ENCODE measurements at places on chromosomes 5 and 9.

DNA sequence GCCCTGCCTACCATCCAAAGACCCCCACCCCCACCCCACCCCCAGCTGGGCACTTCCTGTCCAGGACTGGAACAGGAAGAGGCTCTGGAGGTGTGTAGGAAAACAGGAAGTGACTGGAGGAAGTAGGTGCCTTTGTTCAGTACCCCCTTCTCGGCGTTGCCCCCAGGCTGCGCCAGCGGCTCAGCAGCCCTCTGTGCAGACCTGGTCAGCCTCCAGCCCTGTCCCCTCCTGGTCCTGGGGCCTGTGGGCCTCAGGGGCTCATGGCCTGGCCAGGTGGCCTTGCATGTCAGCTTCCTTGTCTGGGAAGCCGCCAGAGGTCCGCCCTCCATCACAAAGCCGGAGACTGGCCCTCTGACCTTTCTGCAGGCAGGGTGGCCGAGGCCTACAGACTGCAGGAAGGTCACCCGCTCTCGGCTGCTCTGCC lies 26.0 kb downstream of the FLT4 start:
- no peak for DNase-seq

DNA sequence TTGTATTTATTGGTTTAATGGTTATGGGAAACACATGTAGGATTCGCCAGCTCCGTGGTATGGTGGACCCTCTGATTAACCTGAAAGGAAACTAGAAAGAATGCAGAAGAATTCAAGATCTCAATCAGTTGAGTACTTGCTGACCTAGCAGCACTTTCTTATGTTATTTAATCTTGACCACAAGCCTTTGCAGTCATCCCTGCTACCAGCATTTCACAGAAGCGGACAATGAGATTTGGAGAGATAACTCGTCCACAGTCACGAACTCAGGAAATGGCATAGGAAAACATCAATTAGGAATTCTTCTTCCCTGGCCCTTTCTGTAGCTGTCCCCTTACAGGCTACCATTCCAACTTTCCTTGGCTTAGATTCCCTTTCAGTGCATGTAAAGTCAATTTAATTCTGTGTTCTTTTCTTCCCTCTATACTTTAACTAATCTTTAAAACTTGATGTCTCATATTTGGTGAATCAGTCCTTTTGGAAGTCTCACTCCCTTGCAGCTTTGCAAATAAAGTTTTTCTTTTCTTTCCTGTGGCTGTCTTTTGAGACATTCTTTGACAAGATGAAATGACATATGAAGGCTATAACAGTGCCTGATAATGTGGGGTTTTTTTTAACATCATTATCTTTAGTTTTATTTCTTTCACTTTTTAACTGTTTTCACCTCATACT lies 1.3 kb upstream of the SLC44A1 start:
- DNase-seq = no peak

GRCh38 chr5:160280384-160281095 lies 31.8 kb downstream of the CCNJL start:
- no peak for DNase-seq

- DNase-seq = no peak
Observed at GRCh38 chr5:125926172-125926571, 497.0 kb upstream of the GRAMD2B start.

GRCh38 chr5:178496214-178496613 lies 94.0 kb downstream of the COL23A1 start:
- DNase-seq = no peak

DNA sequence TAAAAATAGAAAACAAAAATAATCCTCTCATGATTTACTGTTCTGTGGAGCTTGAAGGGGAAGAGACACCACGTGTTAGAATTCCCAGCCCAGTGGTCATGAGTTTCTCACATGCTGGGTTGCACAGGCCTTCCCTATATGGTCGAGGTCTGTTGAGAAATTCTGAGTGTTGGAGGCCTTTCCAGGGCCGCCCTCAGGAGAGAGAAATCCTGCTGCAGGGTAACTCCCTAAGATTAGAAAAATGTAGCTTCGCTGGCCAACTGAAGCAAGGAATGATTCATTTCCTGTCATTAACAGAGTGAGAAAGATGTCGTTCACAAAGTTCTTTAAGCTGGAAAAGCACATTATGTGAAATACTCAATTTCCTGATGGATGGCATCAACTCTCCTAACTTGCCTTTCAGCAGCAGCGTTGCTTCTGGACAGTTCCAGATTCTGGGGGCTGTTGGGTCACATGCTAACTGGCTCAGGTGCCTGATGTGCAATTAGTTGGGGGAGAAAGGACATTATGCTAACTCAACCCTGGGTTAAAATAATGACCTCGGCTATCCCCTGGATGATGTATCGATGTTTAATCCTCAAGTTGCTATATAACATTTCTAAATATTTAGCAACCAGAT lies 104.8 kb upstream of the CD180 start:
- DNase-seq = no peak

DNA sequence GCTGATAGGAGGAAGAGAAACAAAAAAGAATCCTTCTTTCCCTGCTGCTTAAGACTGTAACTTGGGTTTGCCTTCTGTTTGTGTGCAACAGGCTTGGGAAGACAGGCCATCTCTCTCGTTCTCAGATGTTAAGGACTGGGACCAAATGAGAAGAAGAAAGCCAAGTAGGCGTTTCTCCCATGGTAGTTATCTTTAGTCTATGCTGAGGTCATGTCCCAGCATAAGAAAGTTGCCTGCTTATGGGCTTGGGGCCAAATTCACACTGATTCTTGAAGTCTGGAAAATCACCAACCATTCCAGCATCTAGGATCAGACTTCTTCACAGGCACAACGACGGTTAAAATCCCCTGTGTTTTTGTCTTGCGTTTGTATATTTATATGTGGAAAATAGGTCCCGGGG lies 44.2 kb upstream of the PALM2AKAP2 start:
- no peak for DNase-seq

DNA sequence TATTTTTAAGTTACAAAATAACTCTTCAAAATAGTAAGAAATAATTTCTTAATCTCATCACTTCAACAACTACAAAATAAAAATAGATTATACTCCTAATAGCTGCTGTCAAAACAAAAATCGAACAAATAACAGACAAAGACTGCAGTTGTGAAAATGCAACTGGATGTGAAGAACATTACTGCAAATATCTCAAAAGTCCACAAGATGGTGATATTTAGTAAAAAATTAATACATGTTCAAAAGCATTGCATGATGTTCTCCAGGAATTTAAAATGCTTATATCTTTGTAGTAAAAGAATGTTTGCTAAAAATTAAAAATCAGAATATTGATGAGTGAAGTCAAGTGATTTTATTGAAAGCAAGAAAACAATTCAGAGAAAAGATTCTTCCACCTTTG lies 66.2 kb downstream of the MPDZ start:
- DNase-seq = no peak

GRCh38 chr5:150583541-150584225 lies 56.8 kb upstream of the SYNPO start:
- DNase-seq = no peak

DNA sequence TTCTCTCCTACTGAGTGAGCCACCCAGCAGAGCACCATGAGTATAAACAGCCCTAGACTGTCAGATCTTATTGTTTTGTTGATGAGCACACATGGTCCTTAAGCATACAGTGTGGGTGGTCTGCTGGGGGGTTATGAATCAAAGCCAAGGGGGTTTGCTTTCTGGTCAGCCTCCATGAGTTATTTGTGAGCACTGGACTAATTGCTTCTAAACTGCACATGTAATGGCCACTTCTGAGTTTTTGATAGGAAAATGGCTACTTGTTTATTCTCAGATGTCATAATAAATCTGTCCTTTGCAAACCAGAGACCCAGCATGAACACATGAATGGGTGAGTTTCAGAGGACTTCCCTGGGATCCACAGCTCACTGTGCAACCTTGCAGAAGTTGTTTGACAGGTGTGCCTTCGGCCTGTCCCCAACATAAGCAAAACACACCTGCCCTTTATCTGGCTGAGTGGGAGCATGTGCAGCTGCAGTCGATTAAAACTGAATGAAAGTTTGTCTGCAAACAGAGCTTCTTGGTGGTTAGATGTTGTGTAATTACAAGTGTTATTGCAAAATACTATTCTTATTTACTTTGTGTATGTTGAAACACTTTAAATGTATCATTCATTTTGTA lies 35.9 kb downstream of the MAMDC2 start:
- no peak for DNase-seq

DNA sequence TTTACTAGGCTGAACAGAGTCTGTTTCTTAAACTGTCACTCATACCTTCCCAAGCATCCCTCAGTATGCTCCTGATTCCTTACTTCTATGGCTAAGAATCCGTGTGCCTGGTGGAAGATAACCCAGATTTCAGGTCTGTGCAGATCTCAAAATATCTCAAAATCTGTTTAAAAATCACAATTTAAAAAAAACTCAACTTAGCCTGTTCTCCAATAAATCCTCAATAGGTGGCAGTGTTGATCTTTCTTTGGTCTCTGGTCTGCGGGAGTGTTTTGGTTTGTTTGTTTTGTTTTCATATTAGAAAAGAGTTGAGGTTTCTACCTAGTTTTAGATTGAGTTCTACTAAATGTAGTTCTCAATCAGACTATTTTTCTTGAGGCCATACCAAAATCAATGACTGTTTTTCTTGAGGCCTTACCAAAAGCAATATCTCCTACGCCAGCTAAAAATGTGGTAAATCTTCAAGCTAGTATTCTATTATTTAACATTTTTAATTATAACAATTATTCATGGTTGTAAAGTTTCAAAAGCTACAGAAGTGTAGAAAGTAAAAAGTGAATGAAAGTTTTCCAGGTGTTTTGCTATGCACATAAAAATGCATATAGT lies 57.9 kb downstream of the TGFBR1 start:
- DNase-seq = no peak

GRCh38 chr5:6700074-6700684 lies 13.1 kb upstream of the TENT4A start:
- no peak for DNase-seq

GRCh38 chr9:133814586-133815208 lies 76.5 kb upstream of the SARDH start:
- DNase-seq = no peak

DNA sequence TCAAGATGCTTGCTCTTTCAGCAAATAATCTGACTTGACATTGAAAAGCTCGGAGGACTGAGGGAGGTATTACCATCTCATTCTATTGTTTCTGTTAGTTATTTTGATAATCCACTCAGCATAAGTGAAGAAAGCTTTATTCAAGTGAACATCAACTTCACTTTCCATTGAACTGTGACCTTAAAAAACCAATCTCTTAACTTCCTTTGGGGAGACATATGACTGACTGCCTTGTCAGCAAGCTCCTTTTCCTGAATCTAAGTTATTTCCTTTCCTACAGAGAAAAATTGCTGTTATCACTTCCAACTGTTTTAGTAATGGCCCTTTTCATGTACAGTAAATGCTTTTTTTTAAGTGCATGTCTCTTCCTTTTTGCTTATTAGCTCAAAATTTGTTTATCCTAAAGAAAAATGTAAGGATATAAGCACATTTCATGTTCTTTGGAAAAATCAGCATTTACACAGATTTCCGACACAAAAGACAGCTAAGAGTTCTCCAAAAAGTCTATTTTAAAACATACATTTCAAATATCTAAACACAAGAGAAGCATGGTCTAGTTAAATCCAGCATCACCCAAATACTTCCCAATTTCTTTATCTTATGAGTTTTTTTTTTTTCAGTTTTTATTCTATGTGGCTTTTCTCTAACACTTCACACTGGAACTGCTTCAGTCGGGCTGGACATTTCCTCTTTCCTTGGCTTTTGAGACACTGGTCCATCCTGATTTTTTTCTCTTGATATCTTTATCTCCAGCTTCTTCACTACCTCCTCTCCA lies 117.9 kb upstream of the DAB2 start:
- no peak for DNase-seq

- DNase-seq = no peak
Observed at GRCh38 chr5:178318382-178318781, 85.8 kb upstream of the PHYKPL start.

- no peak for DNase-seq
Observed at GRCh38 chr5:95715799-95716461, 15.2 kb upstream of the RHOBTB3 start.

DNA sequence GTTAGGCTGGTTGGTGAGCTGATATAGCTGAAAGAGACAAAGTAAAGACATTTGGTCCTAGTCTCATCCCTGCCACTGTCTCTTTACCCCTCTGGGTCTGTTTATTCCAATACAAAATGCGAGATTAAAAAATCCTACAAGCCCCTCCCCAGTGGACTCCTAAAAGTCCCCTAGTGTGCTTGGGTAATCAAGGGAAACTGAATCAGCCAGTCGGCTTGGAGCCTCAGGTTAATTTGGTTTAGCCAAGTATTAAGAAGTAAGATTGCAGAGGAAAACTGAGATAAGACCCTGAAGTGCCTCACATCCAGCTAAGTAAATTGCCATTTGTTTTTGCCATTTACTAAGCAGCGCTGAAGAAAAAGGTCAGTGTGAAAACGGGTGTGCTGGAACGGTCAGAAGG lies 10.4 kb downstream of the NIM1K start:
- no peak for DNase-seq

Data from activated CD8-positive, alpha-beta memory T cell treated with anti-CD3 and anti-CD28 coated beads for 4 hours (primary cell).